ENCODE measurements at places on chromosomes 3 and 15.
A peak's percentile ranks its signal among the peaks of the same experiment; 100 is the strongest.

DNA sequence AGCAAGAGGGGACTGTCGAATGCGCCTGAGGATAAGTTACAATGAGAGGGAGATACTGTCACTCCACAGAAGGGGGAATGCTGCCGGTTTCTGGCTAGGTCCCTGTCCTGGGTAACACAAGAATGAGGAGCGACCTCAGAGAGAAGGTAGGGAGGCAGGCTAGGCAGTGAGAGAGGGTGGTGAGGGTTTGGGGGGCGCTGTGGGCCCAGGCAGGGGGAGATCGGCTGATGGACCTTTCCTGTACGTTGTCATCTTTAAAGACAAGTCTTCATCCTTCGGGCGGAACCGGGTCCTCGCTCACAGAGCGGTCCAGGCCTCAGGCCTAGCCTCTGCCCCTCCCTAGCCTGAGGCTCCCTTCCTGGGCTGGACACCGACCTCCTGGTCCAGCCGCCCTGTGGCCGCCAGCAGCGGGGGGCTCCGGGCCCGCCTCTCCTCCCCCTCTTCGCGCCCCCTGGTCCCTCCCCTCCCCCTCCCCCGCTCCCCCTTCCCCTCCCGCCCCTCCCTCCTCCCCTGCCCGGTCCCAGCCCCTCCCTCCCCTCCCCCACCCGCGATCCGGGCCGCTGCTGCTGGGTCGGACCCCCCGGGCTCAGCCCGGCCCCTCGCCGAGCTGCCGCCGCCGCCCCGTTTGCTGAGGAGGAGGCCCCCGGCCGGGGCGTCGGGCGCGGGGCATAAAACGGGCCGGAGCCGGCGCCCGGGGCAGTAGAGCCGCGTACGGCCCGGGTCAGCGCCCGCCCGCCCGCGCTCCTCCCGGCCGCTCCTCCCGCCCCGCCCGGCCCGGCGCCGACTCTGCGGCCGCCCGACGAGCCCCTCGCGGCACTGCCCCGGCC lies at the start of gene CHRD:
TSS of gene CHRD (plus strand) at position 697 of the 827 bp plus-strand sequence. CDS start 265 bp downstream, outside the sequence.
- no peak for DNase-seq

DNA sequence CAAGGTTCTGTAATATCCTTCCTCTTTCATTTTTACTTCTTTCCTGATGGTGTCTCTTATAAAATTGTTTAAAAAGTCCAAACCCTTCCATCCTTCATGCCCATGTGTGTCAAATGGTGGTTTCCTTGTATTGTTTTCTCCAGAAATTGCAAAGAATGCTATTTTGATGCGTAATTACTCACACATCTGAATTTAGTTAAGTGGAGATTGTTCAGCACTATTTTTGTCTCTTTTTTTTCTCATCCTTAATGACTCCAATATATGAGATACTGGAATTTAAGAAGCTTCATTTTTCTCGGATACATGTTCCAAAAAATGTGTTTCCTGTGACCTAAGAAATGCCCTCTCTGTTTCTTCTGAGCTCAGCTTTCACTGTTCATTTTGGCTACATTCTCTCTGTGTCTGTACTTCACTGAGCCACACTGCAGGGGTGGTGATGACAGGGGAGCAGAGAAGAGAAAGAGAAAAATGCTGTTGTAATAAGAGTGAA lies 799.8 kb downstream of the DIPK2A start:
- no peak for DNase-seq

- no peak for DNase-seq
Observed at GRCh38 chr3:79653266-79653830, 114.5 kb downstream of the ROBO1 start.

- DNase-seq = no peak
Observed at GRCh38 chr3:143122089-143122430, 2.5 kb downstream of the CHST2 start.

GRCh38 chr3:110886222-110886893 lies 185.3 kb upstream of the NECTIN3 start:
- no peak for DNase-seq

- peak; percentile 42 for DNase-seq
Observed at GRCh38 chr3:64267721-64268604, 42.7 kb upstream of the PRICKLE2 start.

DNA sequence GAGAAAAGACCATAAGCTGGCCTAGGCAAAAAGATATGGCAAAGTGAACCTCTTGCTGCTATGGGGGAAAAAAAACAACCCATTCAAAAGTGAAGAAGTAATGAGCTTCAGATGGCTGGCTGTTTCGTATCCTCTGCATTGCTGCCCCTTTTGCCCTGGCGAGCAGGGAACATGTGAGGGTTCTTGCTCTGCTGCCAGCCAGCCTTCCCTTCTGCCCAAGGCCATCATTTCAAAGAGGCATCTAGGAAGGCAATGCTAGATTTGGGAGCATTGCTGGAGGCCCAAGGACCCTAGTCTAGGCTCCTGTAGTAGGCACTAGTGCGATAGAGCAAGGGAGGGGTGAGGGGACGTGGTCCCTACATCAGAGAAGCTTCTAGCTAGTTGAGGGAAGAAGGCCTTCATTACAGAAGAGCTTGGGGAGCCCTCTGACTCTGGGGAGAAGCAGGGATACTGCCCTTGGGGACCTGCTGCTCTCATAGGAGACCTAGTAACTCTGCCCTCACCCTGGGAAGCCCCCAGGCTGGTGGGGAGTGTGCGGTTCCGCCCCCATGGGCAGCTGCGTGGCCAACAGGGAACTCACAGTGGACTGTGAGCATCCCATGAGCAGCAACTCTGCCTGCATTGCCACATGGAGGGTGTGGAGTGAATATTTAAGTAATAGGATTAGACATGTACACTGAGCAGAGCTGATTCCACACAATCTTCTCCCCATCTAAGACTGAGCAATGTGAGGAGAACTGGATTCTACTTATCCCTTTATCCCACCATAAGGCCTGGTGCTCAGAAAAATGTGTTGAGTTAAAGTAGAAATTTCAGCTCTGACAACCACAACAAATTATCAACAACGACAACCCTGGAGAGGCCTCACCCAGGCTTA lies 21.3 kb downstream of the ITGA11 start:
- no peak for DNase-seq

- DNase-seq = no peak
Observed at GRCh38 chr15:81937189-81937588, 108.6 kb downstream of the MEX3B start.

DNA sequence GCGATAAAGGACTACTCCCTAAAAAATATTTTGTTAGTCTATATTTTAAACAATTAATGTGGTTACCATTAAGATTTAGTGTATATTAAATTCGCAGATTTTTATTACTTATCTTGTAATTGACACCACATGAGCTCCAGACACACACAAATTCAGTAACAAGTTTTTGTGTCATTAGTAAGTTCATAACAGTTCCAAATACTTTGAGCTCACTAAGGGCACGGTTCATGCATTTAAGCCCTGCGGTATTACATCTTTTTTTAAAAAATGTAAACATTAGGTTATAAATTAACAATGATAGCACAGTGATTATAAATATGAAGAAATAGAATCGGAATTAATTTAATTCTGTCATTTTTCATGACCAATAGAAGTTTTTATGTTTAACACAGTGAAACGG lies 317.3 kb downstream of the ZNF385D start:
- no peak for DNase-seq

DNA sequence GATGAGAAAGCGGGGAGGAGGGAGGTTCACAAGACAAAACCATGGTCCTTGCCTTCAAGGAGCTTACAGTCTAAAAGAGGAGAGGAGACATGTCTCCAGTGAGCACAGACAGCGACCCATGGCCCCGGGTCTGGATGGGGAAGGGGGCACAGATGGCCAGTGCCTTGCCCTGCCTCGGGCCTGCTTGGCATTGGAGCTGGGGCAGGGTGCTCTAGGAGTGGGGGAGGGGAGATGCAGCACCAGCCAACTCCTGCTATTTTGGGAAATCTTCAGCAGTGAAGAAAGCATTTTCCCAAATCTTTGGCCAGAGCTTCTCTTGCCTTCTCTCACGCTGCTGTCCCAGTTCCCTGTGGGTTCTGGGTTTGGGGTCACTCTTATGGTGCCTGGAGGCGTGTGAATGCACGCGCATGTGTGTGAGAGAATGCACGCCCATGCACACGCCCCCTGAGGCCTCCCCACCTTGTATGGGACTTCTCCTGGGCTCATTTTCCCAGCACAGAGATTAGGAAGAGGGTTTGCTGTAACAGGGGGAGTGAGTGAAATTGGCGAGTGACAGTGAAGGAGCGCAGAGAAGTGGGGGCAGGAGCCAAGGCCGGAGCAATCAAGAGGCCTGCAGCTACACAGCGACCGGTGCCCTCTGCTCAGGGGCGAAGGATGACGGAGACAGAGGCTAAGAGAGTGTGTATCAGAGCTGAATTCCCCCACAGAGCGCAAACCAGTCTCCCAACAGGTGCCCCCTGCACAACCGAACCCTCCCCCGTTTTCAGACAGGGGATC lies 71.5 kb downstream of the SEMA5B start:
- no peak for DNase-seq

DNA sequence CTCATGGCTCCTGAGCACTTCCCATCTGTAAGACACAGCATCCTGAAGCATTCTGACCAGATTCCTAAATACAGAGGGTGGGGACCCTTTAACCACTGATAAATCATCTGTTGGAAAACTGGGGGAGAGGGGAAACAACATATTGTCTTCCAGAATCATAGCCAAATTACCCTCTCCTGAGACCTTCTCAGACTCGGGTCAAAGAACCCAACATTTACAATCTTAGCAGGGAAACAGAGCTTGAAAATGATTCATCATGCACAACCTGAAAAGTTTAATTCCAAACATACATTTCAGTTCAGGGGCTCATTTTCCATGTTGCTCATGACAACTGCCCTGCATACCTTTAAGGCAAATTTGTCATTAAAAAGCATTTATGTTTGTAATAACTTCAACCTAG lies 48.5 kb upstream of the TSPAN3 start:
- no peak for DNase-seq

GRCh38 chr3:133264920-133265319 lies 134.9 kb upstream of the BFSP2 start:
- no peak for DNase-seq

GRCh38 chr3:118412503-118412902 lies 622.1 kb downstream of the IGSF11 start:
- DNase-seq = no peak

DNA sequence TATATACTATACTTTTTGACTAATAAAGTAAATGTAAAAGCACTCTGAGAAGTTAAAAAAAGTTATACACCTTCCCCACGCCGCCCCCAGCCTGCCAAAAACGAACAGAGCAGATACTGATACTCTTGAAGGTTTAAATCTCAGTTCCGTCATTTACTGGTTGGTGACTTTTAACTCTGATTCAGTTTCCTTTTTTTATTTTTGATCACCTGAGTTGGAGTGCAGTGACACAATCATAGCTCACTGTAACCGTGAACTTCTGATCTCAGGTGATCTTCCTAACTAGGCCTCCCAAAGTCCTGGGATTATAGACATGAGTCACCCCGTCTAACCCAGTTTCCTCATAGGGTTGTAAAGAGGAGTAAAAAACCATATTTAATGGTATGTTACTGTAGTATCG lies 3.3 kb upstream of the TIPIN start:
- no peak for DNase-seq

DNA sequence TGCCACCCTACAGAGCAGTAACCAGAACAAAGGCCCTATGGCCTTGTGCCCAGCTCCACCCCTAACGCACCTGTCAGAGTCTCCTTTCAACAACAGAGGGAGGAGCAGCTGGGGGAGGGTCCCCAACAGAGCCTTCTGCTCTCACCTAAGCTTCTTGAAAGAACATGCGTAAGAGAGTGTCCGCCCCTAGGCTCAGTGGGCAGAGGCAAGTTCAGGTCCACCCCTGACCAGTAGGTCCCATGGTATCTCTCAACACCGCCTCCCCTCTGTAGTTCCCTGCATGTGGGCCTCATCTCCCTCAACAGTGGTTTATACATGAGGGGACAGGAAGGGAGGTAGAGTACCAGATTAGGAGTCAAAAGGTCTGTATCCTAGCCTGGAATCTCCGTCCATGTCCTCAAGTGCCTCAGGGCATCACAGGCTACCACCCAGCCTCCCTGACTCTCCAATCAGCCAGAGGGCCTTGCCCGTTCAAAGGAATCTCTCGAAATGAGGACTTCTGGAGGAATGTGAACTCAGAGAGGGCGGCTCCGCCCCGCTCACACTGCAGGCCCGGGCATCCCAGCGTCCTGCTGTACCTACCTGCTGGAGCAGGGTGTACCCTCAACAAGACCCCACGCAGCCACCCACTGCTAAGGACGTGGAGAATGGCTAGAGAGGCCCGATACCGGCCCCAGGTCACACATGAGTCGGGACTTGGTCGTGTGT lies 680 bp downstream of the POC1A start:
- peak; percentile 14 for DNase-seq

DNA sequence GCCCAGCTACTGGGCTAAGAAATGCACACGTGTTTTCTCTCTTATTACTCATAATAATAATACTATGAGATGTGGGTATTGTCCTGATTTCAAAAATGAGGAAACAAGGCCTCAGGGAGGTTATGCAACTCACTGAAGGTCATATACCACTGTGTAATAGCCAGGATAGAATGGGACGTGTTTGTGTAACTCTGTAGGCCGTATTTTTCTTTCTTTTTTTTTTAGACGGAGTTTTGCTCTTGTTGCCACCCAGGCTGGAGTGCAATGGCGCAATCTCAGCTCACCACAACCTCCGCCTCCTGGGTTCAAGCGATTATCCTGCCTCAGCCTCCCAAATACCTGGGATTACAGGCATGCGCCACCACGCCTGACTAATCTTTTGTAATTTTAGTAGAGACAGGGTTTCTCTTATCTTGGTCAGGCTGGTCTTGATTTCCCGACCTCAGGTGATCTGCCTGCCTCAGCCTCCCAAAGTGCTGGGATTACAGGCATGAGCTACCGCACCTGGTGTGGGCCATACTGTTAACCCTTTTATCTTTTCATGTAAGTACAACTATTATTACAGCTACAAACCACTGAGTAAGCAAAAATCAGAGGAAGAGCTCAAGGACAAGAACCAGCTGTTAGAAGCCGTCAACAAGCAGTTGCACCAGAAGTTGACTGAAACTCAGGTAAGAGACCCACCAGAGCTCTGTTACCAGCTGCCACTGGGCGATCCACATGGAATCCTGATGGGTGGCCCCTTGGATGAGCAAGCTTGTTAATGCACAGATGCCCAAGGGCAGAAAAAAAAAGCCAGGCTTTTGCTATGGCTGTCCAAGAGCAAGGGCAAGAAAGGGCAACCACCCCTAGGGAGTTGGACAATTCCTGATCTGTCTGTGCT lies 6.7 kb downstream of the KNSTRN start:
- no peak for DNase-seq

DNA sequence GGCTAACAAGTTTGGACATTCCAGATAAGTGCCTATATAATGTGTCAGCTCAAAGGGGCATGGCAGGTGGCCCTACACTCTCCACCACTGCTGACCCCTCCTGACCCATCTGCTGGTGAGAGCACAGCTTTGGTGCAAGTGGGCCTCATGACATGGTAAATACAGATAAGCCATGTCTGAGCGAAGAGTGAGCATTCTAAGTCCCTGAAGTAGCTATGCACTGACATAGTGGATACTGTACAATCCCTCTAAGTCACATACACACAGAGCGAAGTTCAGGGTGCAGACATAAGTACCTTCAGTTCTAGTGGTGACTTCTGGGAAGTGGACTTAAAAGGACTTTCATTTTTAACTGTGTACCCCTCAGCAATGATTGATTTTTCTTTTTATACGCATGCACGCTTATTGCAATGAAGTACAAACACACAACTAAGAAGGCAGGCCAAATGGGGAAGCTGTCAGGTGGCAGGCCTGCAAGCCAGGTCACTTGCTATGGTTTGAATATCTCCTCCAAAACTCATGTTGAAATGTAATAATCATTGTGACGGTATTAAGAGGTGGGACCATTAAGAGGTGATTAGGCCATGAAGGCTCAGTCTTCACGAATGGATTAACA lies 41.5 kb downstream of the TBC1D2B start:
- peak; percentile 50 for DNase-seq
